ENCODE measurements at places on chromosomes 16 and 17.

- no peak for DNase-seq
These were observed 154.9 kb upstream of the SDK2 start for GRCh38 chr17:73799096-73799495.

DNA sequence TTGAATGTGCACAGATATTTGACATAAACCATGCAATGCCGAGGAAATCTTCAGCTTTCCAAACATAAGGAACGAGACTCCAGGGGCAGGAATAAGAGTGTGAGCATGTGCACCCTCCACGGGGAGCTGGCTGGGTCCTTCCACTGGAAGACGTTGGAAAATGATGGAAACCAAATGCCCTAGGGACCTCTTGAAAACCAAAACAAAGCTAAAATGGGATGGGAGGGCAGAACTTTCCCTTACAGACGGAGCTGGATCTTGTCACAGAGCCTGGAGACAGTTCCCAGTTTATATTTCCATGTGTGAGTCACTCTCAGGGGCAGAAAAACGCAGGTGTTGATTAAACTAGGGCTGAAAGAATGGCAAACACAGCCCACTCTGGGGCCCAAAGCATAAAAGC lies 34.4 kb upstream of the DNAH17 start:
- DNase-seq, result no peak

DNA sequence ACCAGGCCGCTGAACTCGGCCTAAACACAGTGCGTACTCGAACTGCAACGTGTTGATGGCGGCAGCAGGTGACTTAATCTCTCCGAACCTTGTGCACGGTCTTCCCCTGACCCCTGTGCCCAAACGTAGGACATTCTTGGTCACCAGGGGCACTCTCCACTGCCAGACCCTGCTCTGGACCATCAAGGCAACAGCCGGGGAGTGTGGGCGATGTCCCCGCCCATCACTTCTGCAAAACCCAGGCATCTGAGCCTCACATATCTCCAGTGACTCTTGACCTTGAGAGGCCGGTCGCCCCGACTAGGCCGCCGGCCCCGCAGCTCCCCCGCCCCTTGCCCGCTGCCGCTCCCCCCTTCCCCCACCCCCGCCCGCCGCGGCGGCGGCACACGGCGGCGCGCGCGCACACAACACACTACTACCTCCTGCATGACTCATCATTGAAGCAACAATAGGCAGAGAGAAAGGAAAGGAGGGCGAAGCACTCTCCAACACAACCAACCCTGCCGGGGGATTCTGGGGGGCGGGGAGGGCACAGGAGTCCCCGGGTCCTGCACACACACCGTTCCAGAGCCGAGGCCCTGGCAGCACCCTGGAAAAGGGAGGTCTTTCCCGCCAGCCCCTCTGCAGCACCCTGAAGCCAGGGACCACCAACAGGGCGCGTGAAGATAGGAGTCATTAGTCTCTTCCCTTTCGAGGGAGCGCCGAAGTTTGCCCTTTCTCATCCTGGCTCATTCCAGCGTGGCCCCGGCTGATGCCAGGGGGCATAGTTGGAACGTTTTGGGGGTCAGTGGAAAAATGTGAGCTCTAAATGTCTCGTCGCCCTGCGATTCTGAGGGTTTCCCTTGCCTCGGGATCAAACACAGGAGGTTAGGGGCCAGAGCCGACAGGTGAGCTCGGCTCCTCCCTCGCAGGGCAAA lies 1.9 kb downstream of the MNT start:
- DNase-seq, result no peak

DNA sequence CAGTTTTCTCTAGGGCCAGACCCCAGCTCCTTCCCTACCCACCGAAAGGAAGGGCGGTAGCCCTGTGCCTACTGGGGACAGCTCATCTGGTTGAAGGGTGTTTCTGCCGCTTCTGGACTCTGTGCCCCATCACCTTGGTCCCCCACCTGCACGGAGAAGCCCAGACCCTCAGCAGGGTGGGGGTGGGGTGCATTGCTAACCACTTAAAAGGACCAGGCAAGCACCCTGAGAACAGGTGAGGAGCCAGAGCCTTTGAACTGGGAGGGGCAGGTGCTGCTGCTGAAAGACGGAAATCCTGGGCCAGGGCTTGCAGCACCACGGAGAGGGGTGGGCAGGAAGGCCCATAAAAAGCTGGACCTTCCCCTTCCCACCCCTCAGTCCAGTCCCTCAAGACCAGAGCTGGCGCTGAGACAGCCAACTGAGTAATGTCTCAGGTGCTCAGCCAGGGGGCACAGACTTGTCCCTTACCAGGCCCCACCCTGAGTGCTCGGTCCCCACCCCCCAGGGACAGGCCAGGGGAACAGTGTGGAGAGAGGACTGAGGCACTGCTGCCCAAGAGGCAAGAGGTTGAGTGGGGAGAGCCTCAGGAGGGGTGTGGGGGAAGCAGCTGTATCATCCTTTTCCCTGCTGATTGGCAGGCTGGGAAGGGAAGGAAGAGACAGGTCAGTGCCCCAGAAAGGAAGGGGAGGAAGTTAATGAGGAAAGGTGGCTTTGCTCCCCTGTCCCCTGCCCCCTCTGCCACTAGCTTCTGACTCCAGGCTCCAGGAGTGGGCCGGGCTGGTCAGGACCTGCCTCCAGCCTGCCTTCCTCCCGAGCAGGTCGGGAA lies 10.9 kb upstream of the SP2 start:
- no peak for DNase-seq

DNA sequence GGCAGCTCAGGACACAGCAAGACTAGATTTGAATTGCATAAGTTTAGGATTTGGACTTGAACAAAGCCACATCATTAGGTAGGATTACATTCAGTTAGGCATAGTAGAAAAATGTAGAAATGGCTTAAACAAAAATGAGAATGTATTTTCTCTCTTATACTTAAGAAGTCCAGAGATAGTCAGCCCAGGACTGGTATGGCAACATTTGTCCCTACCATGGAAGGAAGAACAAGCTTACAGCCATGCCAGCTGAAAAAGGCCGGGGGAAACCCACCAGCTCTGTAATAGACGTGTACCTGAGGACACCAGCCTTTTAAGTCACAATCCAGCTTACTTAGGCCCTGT lies 11.2 kb upstream of the TMIGD1 start:
- DNase-seq, result no peak

GRCh38 chr16:65421596-65421995 lies 299.7 kb upstream of the CDH11 start:
- DNase-seq, result no peak

All from mesothelial cell of epicardium (in vitro differentiated cells).